ENCODE measurements at places on chromosomes 16 and 17.

GRCh38 chr16:52958951-52959350 is 93.7 kb downstream of the CHD9NB start:
- no peak for DNase-seq

- no peak for DNase-seq
These were observed 5.7 kb downstream of the ARHGAP44 start for GRCh38 chr17:12794919-12795532.

DNA sequence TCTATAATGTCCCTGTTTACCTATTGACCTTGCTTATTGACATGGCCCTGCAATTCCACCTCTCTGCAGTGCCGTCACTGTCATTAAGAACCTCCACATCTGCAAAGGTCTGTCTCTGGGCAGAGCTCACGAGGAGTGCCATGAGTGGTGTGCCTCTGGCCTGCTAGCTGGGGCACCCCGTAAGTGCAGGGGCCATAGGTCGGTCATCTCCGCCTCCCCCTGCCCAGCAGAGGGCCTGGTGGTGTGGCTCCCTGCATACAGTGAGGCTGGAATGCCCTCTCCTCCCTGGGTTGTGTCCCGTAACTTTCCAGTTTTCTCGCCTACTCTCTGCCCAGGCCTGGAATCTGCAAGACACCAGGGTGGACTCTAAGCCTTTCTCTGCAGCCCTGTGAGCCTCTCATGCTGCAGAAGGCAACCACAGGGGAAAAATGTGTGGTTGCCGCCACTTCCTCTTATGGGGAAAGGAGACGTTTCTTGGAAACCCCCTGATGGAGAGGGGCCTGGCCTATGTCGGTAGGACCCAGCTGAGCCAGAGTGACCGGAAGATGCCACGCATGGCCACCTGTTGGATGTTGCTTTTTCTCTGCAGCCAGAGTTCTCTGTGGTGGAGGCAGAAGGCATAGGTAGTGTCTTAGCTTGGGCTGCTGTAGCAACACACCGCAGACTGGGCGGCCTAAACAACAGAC is 2.7 kb upstream of the SNX20 start:
- DNase-seq, result no peak

- DNase-seq, result no peak
These were observed 1.6 kb downstream of the NDUFB10 start for GRCh38 chr16:1960665-1961630.

DNA sequence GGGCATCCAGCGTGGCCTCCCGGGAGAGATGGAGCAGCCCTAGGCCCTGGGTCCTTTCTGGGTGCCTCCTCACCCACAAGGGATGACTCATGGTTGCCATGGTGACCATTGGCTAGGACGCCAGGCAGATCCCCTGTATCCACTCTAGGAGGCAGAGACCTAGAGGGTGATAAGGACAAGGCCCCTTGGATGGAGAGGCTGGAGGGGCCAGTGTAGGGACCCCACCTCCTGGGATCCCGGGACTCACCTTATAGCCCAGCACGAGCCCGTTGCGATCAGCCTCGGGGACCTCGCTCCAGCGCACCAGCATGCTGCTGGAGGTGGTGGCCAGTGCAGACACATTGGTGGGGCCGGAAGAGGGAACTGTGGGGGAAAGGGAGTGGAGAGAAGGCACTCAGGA is 82.2 kb upstream of the CDC42EP4 start:
- no peak for DNase-seq

DNA sequence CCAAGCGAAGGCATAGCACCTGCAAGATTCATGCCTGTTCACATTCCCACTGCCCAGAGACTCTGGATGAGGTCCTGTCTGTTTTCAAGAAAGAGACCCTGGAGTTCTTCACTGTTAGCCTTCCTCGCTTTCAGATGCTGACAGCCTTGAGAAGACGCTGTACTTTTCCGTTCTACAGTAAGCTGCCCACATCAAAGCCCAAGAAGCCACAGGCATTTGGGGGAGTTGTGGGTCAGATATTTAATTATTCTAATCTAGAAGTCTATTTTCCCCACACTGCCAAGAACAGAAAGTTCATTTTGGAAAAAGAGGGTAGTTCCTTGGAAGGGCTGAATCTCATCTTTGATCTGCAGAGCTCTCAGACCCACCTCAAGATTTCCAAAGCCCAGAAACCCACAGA is 127.9 kb downstream of the AXIN2 start:
- no peak for DNase-seq

- DNase-seq, result no peak
These were observed 34.7 kb downstream of the GRB7 start for GRCh38 chr17:39772415-39772814.

DNA sequence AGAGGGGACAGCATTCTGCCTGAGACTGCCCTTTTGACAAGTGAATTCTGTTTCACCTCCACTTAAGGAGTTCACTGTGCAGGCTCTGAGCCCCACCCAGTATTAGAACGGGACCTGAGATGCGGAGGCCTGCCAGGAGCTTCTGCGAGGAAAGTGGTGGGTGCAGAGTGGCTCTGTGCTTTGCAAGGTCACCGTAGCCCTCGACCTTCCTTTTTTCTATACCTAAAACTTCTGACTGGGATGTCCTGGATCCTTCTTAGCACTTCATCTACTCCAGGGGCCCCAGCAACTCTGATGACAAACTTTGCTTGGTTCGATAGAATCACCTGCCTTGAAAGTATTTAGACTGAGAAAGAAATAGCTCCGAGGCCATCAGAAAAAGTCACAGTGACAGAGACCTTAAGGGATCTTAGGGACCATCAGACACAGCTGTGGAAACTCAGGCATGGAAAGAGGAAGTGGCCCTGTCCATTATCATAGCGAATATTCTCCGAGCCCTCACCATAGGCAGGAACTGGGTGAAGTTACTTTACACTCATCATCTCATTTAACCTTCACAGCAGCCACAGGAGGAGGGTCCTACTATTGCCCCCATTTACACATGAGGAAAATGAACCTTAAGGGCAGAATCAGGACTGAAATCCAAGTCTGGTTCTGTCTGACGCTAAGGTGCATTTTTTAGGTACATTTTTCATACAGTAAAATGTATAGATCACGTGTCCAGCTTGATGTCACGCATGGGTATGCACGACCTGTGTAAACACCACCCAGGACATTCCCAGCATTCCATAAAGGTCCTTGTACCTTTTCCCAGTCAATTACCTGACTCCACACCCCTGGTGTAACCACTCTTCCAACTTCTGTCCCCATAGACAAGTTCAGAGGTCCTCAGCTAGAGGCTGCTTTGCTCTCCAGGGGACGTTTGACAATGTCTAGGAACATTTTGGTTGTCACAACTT is 676 bp upstream of the KRT13 start:
- no peak for DNase-seq

- DNase-seq, result no peak
These were observed 54.1 kb downstream of the VAC14 start for GRCh38 chr16:70746708-70747424.

- no peak for DNase-seq
These were observed 2.1 kb downstream of the P2RX5 start for GRCh38 chr17:3693829-3694231.

GRCh38 chr17:41565338-41565737 is 6.5 kb downstream of the KRT9 start:
- no peak for DNase-seq

DNA sequence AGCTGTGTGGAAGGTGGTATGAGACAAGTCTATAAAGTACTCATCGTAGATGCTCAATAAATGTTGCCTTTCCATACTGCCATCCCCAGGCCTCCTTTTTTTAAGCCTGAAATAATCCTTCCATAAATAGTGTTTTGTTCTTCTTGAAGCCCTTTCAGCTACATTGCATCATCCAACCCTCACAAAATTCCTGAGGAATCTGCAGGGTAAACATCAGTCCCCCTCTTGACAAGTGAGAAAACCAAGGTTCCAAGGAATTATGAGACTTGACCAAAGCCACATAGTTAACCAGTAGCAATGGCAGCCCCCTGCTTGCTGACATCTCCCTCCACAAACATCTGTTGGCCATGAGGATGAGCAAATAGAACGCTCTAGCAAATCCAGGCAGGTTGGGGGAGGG is 89.7 kb upstream of the CCL1 start:
- DNase-seq, result no peak

DNA sequence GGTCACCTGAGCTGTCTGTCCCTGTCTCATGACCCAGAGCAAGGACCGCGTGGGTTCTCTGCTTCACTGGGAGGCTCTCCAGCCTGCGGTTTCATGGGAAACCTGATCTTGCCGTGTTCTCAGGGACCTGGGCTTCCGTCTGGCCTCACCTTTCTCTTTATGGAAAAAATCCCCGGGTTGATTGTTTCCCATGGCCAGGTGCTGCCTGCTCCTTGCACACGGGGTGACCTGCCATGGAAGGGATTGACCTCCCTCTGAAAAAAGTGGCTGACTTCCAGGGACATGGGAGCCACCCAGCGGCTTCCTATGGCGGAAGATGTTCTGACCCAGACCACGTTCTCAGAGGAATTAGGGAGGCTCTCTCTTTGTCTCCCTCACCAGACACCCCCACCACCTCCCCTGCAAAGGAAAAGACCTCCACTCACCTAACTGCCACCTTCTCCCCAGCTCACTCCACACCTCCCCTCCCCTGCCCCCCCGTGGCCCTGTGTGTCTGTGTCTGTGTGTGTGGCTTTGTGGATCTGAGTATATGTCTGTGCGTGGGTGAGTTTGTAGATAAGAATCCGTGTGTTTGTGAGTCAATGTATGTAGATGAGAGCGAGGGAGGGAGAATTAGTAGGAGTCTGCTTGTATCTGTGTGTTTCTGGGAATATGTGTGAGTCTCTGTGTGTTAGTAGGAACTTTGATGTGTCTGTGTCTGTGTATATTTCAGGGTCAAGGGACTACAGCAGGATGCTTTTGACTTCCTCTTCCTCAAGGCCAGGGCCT is 154.6 kb downstream of the NTN1 start:
- no peak for DNase-seq

GRCh38 chr17:68102318-68102758 is 66.8 kb downstream of the KPNA2 start:
- DNase-seq, result no peak

GRCh38 chr16:82609140-82609539 is 17.6 kb upstream of the CDH13 start:
- no peak for DNase-seq

GRCh38 chr16:57024894-57025680 is 35.7 kb downstream of the NLRC5 start:
- no peak for DNase-seq

DNA sequence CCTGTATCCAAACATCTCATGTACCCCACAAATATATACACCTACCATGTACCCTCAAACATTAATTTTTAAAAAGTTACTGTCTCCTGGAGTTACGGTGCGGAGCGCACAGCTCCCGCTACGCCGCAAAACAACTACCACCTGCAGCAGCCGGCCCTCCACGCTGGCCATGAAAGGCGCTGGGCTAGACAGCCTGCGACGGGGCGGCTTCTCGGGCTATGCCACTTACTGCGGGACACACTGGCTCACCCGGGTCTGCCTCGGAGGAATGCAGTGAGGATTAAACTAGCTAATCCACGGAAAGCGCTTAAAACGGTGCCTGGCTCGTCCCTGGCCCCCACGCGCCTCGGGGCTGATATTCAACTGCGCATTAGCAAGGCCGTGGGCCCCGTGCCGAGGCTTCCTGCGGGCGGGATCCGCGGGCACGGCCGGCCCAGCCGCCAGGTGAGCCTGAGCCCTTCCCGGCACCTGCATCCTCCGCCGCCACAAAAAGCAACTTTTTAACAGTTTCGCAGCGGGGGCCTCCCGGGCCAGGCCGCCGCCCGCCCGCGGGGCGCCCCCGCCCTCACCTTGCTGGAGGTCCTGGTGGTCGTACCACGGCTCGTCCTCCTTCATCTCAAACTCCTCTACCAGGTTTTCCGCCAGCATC is 633 bp downstream of the CDR2 start:
- DNase-seq, result no peak

DNA sequence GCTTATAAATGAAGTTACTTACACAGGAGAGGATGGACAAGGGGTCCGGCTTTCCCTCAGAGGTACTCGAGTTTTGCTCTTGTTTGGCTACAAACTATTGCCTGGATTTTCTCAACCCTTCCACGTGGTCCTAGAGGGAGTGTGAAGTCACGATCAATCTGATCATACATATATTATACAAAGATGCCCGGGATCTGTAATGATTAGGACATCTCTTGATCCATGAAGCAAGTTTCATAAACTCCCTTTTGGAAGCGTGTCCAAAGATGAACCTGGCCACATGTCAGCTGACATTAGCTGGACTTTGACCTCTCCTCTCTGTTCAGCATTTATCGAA is 2.3 kb upstream of the CDH11 start:
- DNase-seq, result no peak

DNA sequence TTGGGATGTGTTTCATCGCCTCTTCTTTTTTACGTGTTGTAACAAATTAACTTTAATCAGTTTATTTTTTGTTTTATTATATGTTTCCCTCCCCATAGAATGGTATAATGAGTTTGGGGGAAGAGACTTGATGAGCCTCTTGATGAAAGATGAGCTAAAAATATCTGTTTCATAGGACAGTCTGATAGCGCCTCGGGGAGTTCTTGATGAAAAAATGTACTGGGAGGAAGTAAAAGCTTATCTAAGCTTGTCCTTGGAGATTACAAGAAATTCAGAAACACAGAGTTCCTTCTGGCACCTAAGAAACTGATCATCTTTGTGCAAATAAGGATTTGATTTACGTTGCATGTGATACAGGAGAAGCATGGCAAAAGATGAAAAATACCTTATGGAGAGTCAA is 350.2 kb upstream of the CDH8 start:
- DNase-seq, result no peak

- no peak for DNase-seq
These were observed 18.5 kb upstream of the TERF2 start for GRCh38 chr16:69404275-69404805.

DNA sequence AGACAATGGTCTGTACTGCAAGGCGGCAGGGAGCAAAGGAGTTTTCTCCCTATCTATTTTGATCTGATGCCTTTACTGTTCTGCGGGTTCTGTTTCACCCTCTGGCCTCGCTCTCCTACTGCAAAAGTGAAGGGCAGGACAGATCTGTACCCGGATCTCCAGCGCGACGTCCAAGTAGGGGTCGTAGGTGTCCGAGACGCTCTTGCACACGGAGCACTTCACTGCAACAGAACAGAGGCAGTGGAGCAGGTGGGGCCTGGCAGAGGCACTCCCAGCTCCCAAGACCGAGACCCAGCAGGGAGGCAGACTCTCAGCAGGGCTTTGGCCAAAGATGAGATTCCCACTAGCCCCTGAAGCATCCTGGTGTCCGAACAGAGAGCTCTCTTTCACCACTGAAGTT is 19.8 kb downstream of the USP36 start:
- no peak for DNase-seq

DNA sequence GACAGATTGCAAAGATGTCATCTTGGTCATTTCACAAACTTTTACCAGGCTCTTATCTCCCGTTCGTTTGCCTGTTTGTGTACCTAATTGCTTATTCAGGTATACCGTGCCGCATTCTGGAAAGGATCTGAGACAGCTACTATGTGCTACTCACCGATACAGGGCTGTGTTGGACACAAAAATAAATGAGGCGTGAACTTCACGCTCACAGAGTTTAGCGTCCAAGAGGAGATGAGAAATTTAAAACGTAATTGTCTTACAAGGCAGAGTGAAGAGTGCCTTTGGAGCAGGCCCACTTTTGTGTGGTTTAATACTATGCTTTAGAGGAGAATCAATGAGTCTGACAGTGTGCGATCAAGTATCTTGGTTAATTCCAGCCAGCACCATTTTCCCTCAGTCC is 26.7 kb downstream of the MAF start:
- DNase-seq, result no peak

- DNase-seq, result no peak
These were observed 25.2 kb upstream of the CIBAR2 start for GRCh38 chr16:85137323-85138072.

Measured in NCI-H187 treated with DMSO at 0.1 percent for 48 hours (cell line).